ENCODE measurements at places on chromosomes 5 and 9.

DNA sequence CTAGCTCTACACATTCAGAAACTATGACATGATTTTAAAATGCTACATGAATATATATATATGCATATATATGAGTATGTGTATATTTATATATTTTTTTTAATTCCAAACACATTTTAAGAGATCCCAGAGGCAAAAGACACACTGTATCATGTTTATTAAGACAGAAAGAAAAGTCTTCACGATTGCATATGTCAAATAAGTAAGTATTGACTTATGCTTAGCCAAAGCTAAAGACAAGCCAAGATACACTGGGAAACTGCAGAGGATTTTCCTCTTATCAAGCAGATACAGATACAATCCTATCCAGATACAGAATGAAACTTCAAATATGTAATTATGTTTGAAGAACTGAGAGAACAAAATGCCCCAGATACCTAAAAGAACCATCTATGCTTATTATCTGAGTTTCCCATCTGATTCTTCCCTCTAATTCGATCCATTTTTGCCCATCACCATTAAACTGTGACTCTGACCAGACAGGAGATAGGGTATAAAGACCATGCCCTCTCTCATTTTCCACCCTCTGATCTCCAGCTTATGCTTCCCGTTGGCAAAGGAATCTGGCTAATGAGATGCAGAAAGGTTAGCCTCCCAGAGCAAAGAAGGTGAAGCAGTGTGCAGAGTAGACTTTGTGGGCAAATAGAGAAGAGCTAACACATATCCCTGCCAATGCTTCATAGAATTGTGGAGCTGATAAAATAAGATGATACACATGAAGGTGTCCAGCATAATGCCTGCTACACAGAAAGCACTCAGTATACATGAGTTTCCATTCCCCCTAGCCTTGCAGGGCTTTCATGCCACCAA, 131.0 kb upstream of the TARS1 start:
- no peak for DNase-seq

DNA sequence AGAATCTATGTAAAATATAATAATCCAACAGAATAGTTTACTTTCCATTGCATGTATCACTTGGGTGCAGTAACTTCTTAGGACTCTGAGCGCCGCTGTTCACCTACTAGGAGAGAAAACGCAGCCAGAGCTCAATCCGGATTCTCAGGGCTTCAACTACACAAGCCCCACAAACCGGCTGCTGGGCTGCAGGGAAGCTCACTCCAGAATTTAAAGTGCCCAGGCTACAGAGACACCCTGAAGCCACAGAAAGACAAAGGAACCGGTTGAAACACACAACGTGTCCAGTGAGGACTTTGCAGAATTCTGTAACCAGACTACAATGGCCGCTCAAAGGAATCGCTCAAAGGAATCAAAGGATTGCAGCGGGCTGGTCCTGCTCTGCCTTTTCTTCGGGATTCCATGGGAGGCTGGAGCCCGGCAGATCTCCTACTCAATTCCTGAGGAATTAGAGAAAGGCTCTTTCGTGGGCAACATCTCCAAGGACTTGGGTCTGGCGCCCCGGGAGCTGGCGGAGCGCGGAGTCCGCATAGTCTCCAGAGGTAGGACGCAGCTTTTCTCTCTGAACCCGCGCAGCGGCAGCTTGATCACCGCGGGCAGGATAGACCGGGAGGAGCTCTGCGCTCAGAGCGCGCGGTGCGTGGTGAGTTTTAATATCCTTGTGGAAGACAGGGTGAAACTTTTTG, at the start of gene PCDHGA10:
TSS of gene PCDHGA10 (plus strand) at position 134 of the 686 bp plus-strand sequence. CDS start at position 323, 189 bp downstream.
- DNase-seq, result no peak

DNA sequence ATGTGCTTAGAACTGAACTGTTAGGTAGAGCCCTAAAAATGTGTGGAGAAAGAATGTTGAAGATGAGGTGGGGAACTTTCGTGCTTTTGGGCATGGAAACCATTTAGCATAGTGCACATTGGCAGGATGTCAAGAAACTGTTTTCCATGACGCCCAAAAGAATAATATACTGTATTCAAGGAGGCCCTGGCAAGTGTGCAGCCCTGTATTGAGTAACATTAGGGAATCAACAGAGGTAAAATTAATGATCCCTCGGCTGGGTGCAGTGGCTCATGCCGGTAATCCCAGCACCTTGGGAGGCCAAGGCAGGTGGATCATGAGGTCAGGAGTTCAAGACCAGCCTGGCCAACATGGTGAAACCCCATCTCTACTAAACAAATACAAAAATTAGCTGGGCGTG, 20.9 kb upstream of the PLIN2 start:
- DNase-seq, result no peak

GRCh38 chr9:118003240-118003639, 299.0 kb downstream of the TLR4 start:
- DNase-seq, result no peak

DNA sequence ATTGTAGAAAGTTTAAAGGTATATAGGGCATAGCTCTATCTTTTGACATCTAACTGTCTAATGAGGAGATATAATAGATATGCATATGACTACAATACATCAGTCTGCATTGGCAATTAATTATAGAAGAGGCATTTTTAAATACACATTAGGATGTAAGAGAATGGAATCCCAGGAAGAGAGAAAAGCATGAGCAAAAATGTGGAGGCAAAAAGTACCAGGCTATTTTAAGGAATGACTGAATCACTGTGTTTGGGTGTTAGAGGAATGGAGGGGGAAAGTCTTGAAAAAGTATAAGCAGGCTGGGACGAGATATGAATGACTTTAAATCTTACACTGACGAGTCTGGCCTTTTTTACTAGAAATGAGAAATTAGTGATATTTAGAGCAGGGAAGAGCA, 138.4 kb upstream of the ZNF462 start:
- DNase-seq, result no peak

- no peak for DNase-seq
Observed at GRCh38 chr9:135581636-135582426, 20.3 kb downstream of the PAEP start.

GRCh38 chr5:96017951-96018350, 56.3 kb upstream of the ELL2 start:
- no peak for DNase-seq

- DNase-seq, result no peak
Observed at GRCh38 chr9:109945573-109945972, 165.6 kb downstream of the PALM2AKAP2 start.

- no peak for DNase-seq
Observed at GRCh38 chr9:22240619-22241018, 206.0 kb upstream of the DMRTA1 start.

DNA sequence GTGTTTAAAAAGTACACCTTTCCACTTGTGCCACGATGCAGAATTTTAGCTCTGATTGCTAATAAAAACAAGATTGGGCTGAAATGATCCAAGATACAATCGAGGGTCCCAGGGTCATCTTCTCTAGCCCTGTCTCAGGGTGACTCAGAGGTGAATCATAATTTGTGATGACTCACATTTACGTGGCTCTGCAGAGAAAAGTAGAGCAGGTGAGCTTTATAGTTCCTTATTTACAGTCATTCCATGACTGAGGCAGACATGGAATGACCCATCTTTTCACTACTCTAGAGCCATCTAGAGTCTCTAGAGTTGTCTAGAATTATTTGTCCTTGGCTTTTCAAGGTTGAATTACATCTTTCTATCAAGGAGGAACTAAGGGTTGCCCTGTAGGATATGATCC, 155.2 kb downstream of the GAS1 start:
- DNase-seq, result peak; percentile 26

DNA sequence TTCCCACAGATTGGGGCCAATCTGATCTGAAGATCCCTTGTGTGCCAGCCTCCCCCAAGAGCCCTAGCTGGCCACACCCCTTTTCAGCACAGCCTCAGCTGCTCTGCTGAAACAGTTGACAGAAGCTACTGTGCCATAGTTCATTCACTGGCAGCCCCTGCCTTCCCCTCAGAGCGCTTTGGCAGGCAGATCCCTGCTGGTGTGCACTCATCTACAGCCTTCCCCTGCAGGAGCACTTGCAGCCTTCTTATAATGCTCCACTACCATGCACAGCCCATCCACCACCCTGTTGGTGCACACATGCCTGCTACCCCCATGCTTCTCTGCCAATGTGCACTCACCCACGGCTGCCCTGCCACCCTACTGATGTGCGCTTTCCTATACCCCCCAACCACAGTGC, 471.3 kb downstream of the MTRR start:
- no peak for DNase-seq

GRCh38 chr5:9658706-9659105, 28.6 kb upstream of the TAS2R1 start:
- DNase-seq, result no peak

Data from epithelial cell of proximal tubule (primary cell).